Breast epithelium (tissue), 4 donors: ENCODE measurements at places on chromosomes 1 and 21.

DNA sequence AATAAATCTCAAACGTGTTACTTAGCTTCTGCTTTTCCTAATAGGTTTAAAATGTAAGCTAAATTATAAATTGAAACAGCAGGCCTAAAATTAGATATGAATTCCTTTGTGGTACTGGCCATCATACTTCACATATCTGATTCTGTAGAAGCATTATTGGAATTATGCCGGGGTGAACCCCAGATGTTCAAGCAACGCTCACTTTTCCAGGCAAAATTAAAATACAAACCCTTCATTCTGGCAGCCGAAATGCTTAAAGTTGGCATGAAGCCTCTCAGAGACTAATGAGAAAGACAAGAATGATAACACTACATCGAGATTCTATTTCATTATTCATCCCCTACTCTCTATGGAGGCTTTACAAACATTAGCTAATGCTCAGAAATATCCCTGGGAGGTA, 1352.7 kb upstream of the ADGRL2 start:
- DNase-seq: no peak

GRCh38 chr21:42117967-42118780, 47.1 kb downstream of the UMODL1 start:
- DNase-seq: no peak

DNA sequence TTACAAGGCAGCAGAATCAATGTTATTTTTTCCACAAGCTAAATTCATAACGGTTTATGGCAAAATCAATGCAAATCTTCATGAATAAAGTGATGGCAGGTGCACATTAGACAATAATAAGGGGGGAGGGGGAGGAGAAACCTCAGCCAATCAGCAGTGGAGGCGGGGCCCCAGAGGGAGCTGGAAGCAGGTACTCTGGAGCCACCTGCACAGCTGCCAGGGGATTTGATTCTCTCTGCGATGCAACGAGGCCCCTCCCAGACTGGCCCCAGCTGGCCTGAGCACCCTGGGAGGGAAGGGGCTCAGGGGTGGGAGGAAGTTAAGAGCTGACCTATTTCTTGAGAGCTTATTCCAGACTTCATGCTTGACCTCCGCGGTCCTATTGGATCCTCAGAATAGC, 127.8 kb upstream of the IGSF21 start:
- DNase-seq: no peak

- no peak for DNase-seq
Observed at GRCh38 chr1:203028784-203029553, 2.7 kb downstream of the PPFIA4 start.

DNA sequence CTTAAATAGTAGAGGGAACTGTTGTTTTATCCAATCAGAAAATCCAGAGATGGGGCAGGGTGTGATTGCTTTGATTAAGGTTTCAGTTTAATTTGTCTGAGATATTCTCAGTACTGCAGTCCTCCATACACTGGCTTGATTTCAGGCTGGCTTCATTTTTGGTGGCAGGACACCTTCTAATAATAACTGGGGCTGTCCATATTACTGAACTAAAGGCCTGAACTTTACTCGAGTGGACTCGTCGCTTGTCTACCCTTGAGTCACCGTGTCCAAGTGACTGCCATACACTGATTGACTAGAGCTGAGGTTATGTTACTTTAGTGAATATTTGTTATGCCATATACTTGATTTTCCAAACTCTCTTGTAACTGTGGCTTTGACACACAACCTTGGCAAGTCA, 228.8 kb downstream of the DNAH14 start:
- no peak for DNase-seq

GRCh38 chr1:49854741-49855140, 169.0 kb downstream of the AGBL4 start:
- no peak for DNase-seq

GRCh38 chr1:30029677-30030076, 693.7 kb downstream of the MATN1 start:
- DNase-seq: no peak
